ENCODE measurements at places on chromosomes 2 and 18.

DNA sequence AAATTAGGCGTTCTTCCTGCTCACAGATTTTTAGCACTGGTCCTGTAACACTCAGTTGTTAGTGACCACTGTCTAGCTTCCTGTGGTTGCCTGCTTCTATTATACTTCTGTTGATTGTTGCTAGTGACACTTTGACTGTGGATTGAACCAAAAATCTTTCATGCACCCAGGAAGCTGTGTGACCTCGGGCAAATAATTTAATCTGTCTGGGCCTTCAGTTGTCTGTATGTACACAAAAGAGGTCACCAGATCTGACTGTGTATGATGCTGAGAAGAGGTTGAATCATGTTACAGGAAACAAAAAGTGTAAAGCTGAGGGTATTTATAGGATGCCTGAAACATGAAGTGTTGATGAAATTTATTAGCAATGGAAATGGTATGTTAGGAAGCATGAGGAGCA, 12.7 kb downstream of the ICOS start:
- ATAC-seq: no peak

GRCh38 chr2:175063741-175064140, 58.6 kb upstream of the CHN1 start:
- no peak for ATAC-seq

GRCh38 chr2:74107071-74107470, 40.6 kb downstream of the BOLA3 start:
- no peak for ATAC-seq

DNA sequence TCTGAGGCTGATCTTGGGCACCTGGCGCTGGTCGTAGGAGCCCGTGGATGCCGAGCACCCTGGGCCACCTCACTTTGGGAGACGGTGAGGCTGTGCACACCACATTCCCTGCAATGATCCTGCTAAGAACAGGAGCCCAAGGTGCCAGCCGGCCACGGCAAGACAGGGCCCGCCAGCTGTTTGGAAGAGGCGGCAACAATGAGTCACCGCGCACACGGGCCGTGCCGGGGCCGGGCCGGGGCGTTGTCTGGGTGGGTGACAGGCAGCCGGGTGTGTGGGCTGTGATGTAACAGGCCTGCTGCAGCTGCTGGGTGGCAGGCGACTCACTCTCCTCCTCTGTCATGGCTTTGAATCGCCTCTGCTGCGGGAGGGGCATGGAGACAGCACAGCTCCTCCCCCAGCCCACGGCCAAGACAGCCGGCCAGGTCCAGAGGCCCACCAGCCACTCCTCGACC, 49.7 kb upstream of the ODC1 start:
- no peak for ATAC-seq

DNA sequence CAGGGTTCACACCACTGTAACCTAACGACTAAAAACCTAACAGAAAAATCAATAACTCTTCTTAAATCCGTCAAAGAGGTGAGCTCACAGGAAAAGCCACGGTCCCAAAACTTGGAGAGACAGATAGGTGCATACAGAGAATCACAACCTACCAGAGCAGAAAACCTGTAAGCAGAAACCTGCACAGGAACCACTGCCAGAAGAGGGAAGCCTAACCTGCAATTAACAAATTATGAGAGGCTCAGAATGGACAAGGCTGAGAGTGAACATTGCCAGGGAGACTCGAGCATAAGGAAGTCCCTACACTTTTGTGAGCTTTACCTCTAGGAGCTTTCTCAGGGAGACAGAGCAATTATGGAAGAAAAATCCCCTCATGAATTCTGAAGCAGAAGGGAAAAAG, 156.2 kb upstream of the NETO1 start:
- ATAC-seq: no peak

GRCh38 chr18:48913201-48913600, 37.6 kb downstream of the SMAD7 start:
- ATAC-seq: peak; percentile 65

- no peak for ATAC-seq
Measured at GRCh38 chr2:142536966-142537365, 340.5 kb upstream of the KYNU start.

GRCh38 chr2:16665748-16666448, at the start of gene CYRIA:
TSS of gene CYRIA (minus strand) at chr2:16665834. CDS start at chr2:16588119, 77,715 bp downstream.
- ATAC-seq: peak; percentile 84

DNA sequence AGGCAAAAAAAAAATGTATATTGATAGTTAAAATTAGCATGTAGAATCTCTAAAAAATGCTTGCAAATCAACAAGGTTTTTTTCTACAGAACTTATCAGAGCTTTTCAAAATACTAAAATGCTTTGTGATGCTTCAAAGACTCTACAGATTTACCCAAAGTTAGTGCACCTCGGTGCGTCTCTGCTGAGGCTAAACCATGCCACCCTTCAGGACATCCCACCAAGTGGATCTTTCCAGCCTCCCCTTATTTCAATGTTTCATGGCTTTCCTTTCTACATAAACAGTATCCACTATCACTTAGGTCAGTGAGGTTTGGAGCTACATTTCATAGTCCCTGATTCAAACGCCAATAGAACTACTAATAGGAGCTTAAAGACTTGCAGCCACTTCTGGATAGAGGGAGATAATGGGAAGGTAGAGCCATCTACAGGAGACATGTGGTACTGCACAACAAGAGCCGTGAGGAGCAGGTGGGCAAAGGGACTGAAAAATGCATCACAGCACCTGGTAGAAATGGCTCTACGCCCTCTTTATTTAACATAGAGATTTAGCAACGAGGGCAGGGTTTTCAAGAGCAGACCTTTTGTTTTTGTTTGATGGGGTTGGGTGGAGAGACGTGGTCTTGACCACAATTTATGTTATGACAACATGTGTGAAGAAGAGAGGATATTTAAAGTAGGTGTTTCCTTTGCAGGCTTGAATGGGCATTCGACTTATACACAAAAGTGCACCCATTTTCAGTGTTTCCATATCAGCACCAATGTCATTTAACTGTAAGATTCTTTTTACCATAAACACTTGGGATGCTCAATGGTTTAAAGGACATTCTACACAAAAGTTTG, 56.1 kb upstream of the SLC35G4 start:
- ATAC-seq: no peak

GRCh38 chr2:49298230-49298629, 143.9 kb upstream of the FSHR start:
- ATAC-seq: no peak

DNA sequence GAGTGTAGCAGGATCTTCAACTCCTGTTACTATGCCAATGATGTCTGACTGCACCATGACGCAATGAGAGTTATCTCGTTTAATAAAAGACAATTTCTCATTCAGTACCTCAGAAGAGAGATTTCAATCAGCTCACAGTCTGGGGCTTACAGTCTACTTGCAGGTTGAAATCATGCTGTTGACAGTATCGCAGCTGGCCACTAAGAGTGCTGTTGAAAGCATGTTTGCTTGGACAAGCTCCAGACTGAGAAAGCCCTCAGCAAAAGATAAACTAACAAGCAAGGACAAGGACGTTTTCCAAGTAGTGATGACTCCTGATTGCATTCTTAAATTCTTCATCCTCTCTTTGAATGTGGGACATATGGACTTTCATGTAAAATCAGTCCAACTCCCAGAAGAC, 145.2 kb upstream of the SYT4 start:
- ATAC-seq: no peak

DNA sequence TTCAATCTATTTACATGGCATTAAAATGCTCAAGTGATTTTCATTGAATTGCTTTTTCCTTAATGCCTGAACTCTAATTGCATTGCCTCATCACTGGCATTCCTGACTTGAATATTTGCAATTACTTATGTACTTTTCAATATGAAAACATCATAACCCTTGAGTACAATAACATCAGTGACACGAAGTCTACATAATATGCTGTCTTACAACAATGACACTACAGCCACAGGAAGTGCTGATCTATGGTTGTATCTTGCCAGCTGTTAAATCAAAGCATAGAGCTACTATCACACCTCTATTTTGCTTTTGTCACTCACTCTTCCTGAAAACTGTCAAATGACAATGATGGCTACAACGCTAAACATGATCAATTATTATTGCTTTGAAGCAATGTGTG, 156.9 kb downstream of the CCDC102B start:
- no peak for ATAC-seq

- no peak for ATAC-seq
Measured at GRCh38 chr2:227148106-227148505, 15.9 kb downstream of the COL4A4 start.

- no peak for ATAC-seq
Measured at GRCh38 chr2:19137433-19137832, 221.0 kb downstream of the OSR1 start.

DNA sequence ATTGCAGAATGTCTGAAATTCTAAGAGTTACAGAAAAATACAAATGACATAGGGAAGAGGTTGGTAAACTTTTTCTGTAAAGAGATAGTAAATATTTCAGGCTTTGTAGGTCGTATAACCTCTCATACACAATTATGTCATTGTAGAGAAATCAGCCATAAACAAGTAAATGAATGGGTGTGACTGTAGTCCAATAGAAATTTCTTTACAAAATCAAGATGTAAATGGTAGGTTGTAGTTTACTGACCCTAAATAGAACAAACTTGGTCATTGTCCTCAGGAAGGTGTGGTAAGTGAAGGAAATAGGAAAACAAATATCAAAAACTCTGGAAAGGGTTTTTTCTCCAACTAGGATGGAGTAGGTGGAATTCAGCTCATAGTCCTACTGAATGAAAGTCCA, 415.5 kb upstream of the SPHKAP start:
- no peak for ATAC-seq

- no peak for ATAC-seq
Measured at GRCh38 chr2:137023205-137023604, 257.9 kb downstream of the THSD7B start.

DNA sequence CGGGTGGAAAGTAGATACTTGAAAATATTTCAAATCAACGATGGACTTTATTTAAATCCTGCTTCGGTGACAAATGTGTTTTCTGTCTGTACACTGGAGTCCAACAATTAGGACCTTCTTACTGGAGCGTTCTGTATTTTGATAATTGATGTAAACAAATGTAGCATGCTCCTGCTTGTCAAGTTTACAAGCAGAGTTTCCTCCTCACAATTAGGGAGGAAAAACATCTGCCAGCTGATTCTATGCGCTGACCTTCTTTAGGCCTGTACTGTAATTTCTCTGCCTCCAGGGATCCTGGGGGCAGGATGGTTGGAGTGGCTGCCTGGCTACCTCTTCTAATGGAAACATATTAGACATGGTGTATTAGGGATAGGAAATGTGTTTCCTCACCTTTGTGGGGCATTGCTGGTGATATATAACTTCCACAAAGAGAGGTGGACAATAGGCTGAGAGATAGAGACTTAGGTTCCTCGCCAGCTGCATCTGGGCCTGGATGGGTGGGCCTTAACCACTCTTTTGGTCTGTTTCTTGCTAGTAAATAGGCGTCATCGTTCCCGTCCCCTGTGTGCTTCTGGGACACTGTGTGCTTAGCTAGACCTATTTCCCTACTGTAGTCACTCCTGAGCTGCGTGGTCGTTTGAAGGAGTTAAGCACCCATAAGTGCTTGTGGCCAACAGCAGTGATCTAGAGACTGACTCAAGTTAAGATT, 19.3 kb downstream of the GATA6 start:
- ATAC-seq: no peak

GRCh38 chr2:144268036-144268678, 251.8 kb downstream of the ZEB2 start:
- no peak for ATAC-seq

DNA sequence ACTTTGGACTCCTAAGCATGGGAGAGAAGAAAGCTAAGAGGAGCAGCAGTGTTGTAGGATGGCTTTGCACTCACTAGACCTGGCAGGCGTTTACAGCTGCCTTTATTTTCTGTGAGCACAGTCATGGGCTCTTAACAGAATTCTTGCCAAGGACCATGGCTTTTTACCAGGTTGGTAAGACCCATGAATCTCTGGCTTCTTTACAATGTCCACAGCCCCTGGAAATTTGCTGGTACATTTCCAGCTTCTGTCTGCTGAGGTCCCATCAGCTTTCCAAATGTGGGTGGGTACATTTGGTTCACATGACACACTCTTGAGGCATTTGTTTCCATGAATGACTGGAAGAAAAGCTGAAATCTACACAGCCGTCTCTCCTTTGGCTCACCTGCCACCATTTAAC, 162.7 kb downstream of the PPP1R1C start:
- peak; percentile 28 for ATAC-seq

DNA sequence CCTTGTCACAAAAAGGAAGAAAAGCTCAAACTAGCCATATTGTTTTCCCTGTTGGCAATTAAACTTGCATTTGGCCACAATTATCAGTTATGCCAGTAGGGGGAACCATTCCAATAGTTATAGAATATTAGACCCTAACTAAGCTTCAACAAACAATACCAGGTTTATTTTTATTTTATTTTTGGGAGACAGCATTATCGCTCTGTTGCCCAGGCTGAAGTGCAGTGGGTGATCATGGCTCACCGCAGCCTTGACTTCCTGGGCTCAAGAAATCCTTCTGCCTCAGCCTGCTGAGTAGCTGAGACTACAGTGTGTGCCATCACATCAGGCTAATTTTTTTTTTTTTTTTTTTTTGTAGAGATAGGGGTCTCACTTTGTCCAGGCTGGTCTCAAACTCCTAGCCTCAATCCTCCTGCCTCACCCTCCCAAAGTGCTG, 102.1 kb downstream of the ATAD2B start:
- peak; percentile 36 for ATAC-seq

GRCh38 chr2:120318626-120319025, 27.3 kb upstream of the INHBB start:
- ATAC-seq: peak; percentile 18

DNA sequence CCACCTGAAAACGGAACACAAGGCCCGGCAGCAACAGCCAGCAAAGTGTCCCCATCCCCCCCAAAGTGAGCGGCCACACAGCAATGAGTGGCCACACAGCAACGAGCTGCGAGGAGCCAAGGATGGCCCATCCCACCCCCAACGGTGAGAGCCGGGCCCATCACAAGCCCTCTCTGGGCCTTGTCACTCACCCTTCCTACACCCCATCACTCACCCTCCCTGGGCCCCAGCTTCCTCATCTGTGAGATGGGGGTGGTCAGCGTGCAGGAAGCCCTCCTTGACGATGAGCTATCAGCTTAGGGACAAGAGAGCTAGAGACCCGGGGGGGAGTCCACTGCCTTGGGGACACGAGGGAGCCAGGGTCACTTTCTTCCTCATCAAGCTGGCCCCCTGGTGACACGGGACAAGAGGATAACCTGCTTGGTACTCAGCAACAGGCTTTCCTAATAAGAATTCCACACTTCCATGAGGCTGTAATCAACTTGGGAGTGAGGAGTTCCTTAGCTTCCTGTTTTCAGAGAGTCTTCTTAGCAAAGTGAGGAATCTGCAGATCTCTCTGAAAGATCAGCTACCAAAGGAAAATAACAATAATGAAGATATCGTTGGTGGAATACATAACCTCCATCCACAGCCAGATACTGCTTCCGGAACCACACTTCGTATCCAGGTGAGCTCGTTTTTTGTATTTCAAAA, 92.8 kb downstream of the HDAC4 start:
- ATAC-seq: no peak

GRCh38 chr2:132593171-132593570, 76.8 kb downstream of the LYPD1 start:
- no peak for ATAC-seq

DNA sequence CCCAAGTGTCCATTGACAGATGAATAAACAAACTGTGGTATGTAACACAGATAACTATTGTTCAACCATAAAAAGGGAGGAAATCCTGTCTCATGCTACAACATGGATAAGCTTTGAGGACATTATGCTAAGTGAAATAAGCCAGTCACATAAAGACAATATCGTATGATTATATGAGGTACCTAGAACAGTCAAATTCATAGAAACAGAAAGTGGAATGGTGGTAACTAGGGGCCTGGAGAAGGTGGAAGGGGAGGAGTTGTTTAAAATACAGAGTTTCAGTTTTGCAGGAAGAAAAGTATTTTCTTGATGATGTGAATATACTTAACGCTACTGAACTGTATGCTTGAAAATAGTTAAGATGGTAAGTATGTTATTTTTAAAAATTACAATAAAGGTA, 304.6 kb upstream of the CXCR4 start:
- ATAC-seq: no peak
